ENCODE measurements at places on chromosomes 16 and 17.
A peak's percentile ranks its signal among the peaks of the same experiment; 100 is the strongest.

DNA sequence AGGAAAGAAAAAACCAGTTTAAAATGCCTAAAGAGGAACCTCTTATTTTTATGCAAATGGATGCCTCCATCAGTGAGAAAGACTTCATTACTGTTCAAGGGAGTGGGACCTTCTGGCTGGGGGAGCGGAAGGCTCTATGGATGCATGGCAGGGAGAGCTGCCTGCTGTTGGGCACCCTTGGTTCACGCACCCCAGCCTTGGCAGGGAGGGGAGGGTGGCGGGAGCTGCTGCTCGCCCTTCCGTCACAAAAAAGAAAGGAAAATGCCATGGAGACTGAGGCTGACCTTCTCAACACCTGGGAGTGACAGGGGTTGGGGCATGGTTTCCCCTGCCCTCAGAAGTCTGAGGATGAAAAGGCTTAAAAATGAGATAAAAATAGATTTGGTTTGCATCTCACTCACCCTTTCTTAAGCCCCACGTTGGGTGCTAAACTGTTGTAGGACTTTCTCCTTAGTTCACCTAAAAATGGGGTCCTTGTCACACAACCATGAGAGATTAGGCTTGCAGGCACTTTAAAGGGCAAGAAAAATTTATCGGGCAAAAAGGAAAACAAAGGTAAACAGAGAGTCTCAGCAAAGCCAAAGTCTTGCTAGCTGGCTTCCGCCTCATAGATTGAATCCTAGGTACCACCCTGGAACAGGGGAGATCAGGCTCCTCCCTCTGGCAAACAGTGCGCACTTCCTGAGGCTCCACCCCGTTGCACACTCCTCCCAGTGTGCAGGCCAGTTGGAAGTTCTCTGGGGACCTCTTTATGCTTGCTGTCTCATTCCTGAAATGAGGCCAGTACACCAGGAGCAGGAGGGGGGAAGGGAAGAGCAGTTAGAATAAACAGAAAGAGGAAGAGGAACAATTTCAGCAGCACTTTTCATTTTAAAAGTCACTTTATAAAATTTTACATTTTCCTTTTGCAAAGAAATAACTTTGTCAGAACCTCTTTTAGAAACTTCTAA, 31.6 kb downstream of the PHKB start:
- peak overlapping the region; percentile 25 for H3K4me3 ChIP-seq
- peak; percentile 66 for DNase-seq
- H3K27ac ChIP-seq = peak overlapping the region; percentile 26

DNA sequence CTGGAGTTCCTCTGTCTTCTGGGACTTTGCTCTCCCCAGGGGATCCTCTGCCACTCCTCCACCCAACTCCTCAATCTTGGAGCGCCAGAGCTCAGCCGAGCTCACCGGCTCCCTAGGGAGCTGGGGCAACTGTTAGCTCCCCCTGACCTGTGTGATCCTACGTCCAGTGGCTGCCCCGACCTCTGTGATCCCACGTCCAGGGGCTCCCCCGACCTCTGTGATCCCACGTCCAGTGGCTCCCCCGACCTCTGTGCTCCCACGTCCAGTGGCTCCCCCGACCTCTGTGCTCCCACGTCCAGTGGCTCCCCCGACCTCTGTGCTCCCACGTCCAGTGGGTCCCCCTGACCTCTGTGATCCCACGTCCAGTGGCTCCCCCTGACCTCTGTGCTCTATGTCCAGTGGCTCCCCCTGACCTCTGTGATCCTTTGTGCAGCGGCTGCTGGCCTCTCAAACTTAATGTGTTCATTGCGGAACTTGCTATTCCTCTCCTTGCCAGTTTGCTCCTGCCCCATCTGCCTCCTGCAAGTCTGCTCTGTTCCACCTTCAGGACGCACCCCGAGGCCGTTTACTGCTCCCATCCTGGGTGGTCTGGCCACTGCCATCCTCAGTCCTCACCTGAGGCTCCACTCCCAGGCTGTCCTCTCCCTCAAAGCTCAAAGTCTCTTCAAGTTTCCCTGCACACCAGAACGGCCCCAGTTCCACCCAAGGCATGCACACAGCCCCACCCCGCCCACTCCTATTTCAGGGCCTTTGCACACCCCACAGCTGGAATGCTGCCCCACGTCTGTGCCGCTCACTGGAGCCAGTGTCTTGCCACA, 2.8 kb downstream of the VPS9D1 start:
- H3K4me1 ChIP-seq = peaks cover 27% of the 10 kb centered on the region
- no peaks in the 10 kb centered on the region for H3K36me3 ChIP-seq
- no peak overlapping the region for H3K4me3 ChIP-seq

- no peaks in the 10 kb centered on the region for H3K27me3 ChIP-seq
- H3K4me1 ChIP-seq = peaks cover 17% of the 10 kb centered on the region
- no peak overlapping the region for H3K27ac ChIP-seq
- no peak overlapping the region for H3K4me3 ChIP-seq
- no peaks in the 10 kb centered on the region for H3K36me3 ChIP-seq
- DNase-seq = no peak
Measured at GRCh38 chr17:80955671-80956280, 35.9 kb upstream of the CHMP6 start.

DNA sequence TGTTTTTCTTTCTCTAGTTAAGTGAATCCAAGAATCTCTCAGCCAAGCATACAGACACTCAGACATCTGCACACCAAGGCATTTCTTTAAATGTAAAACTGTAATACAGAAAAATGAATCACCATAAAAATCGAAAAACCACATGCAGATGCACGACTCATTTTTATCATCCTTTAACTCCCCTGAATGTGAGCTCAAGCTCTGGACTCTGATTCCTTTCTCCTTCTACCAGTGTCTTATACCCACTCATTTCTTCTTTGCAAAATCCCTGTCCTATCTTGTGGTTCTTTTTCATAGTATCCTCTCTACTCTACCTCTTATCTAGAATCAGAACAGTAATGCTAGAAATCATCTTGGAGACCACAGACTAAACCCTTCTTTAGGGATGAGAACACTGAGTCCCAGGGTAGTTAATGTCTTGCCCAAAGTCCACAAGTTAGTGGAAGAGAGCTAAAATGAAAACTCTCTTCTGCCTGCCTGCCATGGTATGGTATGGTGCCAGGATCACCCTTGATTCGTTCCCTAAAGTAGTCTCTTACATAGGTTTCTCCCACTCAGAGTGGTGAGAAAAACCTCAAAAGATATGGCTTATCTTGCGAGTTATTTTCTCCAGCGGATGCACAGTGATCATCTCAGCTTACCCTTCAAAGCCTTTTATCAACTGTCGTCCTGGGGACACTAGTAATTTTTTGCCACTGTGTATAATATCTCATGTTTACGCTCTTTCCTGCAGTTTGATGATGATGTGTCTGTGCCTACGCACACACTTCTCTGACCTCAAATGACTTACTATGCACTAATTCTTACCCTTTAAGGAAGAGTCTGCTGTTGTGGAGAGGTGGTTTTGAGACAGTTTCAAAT, 30.2 kb downstream of the BRD7 start:
- H3K36me3 ChIP-seq = no peaks in the 10 kb centered on the region
- no peaks in the 10 kb centered on the region for H3K27me3 ChIP-seq
- no peaks in the 10 kb centered on the region for H3K4me1 ChIP-seq
- H3K4me3 ChIP-seq = no peak overlapping the region

GRCh38 chr17:79137015-79137788, 62.6 kb downstream of the ENGASE start:
- no peaks in the 10 kb centered on the region for H3K4me1 ChIP-seq
- peaks cover 11% of the 10 kb centered on the region for H3K27me3 ChIP-seq
- no peaks in the 10 kb centered on the region for H3K36me3 ChIP-seq
- no peak overlapping the region for H3K4me3 ChIP-seq
- DNase-seq = no peak
- H3K27ac ChIP-seq = no peak overlapping the region

GRCh38 chr16:21650521-21650920, 1.9 kb downstream of the IGSF6 start:
- H3K36me3 ChIP-seq = no peaks in the 10 kb centered on the region
- peaks cover 43% of the 10 kb centered on the region for H3K4me1 ChIP-seq
- no peak for DNase-seq
- H3K27me3 ChIP-seq = no peaks in the 10 kb centered on the region

DNA sequence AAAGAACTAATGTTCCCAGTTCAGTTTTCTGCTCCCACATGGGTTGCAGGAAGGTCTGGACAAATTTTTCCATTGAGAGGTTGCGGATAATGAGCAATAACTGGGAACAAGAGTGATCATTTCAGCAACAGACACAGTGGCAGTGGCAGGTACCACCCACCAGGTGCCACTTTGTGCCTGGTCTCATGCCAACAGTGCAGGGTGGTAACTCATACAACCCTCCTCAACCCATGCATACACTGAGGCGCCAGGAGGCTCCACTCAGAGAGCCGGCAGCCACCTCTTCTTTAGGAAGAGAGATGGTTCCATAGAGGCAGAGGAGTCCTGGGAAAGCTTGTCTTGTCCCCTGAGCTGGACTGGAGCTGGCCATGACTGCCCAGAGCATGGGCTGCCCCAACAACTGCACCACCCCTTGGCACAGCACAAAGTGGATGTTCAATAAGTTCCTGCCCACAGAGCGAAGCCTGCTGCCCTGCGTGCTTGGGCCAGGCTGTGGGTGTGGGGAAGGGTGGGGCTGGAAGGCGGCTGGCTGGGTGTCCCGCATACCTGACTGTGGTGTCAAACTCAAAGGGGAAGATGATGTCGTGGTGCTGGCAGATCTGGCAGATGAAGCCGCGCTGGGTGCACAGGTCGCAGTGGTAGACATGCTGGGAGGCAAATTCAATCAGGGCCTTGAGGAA, 6.4 kb upstream of the ARHGAP27 start:
- no peak overlapping the region for H3K27ac ChIP-seq
- DNase-seq = no peak

- DNase-seq = no peak
- no peak overlapping the region for H3K27ac ChIP-seq
- no peaks in the 10 kb centered on the region for H3K36me3 ChIP-seq
- no peaks in the 10 kb centered on the region for H3K27me3 ChIP-seq
- H3K4me3 ChIP-seq = no peak overlapping the region
Measured at GRCh38 chr17:27420211-27420950, 35.9 kb upstream of the KSR1 start.

- no peaks in the 10 kb centered on the region for H3K27me3 ChIP-seq
- H3K27ac ChIP-seq = no peak overlapping the region
- no peak overlapping the region for H3K4me3 ChIP-seq
- peaks cover 43% of the 10 kb centered on the region for H3K36me3 ChIP-seq
- no peak for DNase-seq
- H3K4me1 ChIP-seq = peaks cover 34% of the 10 kb centered on the region
Measured at GRCh38 chr17:39531252-39531651, 70.0 kb downstream of the CDK12 start.

GRCh38 chr17:6374271-6374691, 60.6 kb downstream of the AIPL1 start:
- DNase-seq = no peak
- no peak overlapping the region for H3K27ac ChIP-seq
- no peak overlapping the region for H3K4me3 ChIP-seq
- no peaks in the 10 kb centered on the region for H3K4me1 ChIP-seq

DNA sequence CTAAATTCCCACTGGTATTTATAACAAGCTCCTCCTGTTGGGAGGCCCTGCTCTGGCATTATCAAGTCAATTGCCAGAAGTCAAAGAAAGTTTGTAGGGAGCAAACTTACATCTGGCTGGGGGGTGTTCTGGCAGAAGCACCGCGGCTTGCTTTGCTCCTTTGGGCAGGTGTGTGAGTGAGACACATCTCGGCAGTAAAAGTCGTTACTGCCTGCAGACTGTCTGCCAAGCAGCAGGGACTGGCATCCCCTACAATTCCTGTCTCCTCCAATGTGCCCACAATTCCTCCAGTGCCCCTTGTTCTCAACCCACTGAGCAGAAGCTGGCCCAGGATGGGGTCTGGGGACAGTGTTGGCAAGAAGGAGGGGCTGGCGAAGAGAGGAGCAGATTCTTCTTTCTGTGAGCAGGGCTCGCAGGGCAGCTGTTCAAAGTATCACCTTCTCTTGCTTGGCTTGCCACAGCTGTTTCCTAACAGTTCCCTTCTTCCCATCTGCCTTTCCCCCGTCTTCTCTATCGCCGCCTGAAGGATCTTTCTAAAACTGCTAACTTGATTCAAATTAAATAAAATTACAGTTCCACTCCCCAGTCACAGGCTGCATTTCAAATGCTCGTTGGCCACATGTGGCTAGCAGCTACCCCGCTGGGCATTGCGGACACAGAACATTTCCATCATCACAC, 30.2 kb downstream of the SPACA3 start:
- H3K27me3 ChIP-seq = no peaks in the 10 kb centered on the region
- H3K36me3 ChIP-seq = no peaks in the 10 kb centered on the region
- H3K27ac ChIP-seq = no peak overlapping the region
- no peak overlapping the region for H3K4me3 ChIP-seq
- H3K4me1 ChIP-seq = no peaks in the 10 kb centered on the region
- no peak for DNase-seq

DNA sequence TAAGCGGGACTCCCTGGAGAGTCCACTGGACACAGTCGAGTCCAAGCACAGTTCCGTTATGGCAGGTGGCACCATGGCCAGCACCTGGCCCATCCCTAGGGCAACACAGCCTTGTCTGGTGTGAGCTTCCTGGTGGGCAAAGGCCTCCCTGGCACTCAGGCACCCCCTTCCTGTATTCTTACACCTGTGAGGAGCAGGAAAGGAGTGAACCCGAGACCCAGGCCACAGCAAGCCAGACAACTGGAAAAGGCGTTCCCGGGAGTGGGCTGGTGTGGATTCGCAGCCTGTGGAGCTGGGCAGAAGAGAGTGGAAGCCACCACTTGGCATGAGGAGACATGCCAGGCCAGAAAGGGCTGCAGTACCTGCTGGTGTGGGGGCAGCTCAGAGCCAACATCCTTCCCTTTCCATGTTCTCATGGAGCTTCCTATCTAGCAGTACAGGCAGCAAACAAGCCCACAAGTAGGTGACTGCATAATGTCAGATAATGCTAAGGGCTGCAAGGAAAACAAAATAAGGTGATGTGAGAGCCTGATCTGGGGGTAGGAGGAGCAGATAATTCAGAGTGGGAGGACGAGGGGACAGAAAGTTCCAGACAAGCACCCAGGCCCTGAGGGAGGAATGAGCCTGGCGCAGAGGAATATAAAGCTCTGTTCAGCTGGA, 87.0 kb downstream of the GNAO1 start:
- no peaks in the 10 kb centered on the region for H3K27me3 ChIP-seq
- no peak for DNase-seq
- H3K36me3 ChIP-seq = no peaks in the 10 kb centered on the region
- no peak overlapping the region for H3K4me3 ChIP-seq
- H3K27ac ChIP-seq = no peak overlapping the region

- no peak overlapping the region for H3K27ac ChIP-seq
- no peaks in the 10 kb centered on the region for H3K36me3 ChIP-seq
- H3K27me3 ChIP-seq = peaks cover 30% of the 10 kb centered on the region
- no peak for DNase-seq
- H3K4me3 ChIP-seq = no peak overlapping the region
Measured at GRCh38 chr17:43906951-43907424, 348 bp downstream of the MPP2 start.

DNA sequence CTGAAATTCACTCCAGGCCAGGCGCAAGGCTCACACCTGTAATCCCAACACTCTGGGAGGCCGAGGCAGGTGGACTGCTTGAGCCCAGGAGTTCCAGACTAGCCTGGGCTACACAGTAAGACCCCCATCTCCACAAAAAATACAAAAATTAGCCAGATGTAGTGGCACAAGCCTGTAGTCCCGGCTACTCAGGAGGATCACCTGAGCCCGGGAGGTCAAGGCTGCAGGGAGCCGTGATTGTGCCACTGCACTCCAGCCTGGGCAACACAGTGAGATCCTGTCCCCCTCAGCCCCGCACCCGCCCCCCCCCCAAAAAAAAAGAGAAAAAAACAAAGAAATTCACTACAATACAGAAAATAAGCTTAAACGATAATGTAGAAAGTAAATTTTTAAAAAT, 31.5 kb downstream of the MBTPS1 start:
- H3K27me3 ChIP-seq = no peaks in the 10 kb centered on the region
- H3K36me3 ChIP-seq = peaks cover 68% of the 10 kb centered on the region
- no peak overlapping the region for H3K27ac ChIP-seq
- no peak for DNase-seq
- H3K4me1 ChIP-seq = peaks cover 18% of the 10 kb centered on the region
